Activated naive CD8-positive, alpha-beta T cell treated with anti-CD3 and anti-CD28 coated beads, Interleukin-2, amount 10 ng/mL, durations not matched to agents 7 days and 5 days (primary cell): ENCODE measurements at places on chromosomes 12 and 14.

DNA sequence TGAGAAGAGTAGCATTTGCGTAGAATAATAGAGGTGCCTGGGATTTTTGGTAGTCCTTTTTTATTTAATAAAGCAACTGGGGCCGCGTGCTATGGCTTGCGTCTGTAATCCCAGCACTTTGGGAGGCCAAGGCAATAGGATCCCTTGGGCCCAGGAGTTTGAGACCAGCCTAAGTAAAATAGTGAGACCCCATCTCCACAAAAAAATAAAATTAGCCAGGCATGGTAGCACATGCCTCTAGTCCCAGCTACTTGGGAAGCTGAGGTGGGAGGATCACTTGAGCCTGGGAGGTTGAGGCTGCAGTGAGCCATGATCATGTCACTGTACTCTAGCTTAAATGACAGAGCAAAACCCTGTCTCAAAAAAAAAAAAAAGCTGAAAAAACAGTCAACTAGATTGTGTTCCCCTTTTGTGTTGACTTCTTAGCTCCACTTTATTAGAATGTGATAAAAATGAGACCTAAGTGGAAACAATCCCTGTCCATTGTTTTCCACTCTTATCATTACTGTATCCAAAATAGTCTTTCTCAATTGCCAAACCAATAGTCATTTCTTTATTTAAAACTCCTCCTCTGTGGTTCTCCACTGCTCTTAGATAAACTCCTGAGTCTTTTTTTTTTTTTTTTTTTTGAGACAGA is 7.4 kb downstream of the PRKCH start:
- no peaks in the 10 kb centered on the region for H3K27me3 ChIP-seq
- peaks cover 59% of the 10 kb centered on the region for H3K4me1 ChIP-seq
- peaks cover 54% of the 10 kb centered on the region for H3K36me3 ChIP-seq
- peak overlapping the region; percentile 86 for H3K27ac ChIP-seq
- peak overlapping the region; percentile 99 for H3K4me3 ChIP-seq
- no peak for DNase-seq

DNA sequence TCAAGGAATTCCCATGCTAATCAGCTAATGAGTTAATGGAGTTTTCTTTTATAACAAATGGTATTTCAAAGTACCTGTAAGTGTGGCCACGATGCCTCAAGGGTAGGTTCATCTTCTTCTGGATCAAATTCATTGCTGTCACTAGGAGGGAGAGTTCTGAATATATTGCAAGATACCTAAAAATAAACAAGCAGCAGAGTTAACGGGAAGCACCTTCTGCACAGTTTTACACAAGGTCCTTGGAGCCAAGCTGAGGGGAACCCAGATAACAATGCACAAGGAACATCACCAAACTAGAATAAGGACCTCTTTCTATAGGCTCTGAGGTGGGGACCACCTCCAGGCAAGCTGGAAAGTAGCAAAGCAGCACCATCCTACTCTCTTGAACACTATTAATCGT is 103.2 kb upstream of the GPHB5 start:
- no peak overlapping the region for H3K4me3 ChIP-seq
- DNase-seq: no peak
- no peaks in the 10 kb centered on the region for H3K27me3 ChIP-seq
- peaks cover 14% of the 10 kb centered on the region for H3K36me3 ChIP-seq
- H3K27ac ChIP-seq: no peak overlapping the region

DNA sequence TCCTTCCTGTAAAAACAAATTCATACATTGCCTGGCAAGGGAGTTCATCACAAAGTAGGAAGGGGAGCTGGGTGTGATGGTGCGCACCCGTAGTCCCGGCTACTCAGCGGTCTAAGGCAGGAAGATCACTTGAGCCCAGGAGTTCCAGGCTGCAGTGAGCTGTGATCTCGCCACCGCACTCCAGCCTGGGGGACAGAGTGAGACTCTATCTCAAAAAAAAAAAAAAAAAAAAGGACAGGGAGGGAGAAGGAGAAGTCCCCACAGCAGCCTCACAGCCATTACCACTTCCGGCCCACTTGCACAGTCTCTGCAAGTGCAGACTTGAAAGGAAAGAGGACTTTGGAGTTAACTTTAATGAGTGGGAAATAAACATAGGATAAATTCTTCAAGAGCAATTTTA is 121.0 kb downstream of the FBXL14 start:
- H3K27me3 ChIP-seq: peaks cover 2% of the 10 kb centered on the region
- peak overlapping the region; percentile 53 for H3K27ac ChIP-seq
- DNase-seq: peak; percentile 51

DNA sequence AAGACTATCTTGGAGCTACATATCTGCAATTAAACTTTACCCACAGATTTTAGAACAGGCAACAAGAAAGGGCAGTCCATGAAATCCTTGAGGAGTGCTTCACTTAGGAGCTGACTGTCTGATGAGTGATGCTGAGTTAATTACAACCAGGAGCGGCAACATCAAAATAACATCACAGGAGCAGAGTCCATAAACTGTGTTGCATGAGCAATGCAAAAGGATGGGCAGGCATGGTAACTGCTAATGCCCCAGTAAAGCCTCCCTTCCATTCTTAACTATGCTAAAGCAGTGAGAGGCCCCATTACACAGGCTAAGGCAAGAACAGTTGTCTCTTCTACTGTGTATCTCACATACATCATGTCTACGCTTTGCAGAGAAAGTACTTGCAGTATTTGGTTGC is 156.6 kb downstream of the PAX9 start:
- no peaks in the 10 kb centered on the region for H3K36me3 ChIP-seq
- no peaks in the 10 kb centered on the region for H3K27me3 ChIP-seq
- DNase-seq: no peak
- H3K4me1 ChIP-seq: no peaks in the 10 kb centered on the region

DNA sequence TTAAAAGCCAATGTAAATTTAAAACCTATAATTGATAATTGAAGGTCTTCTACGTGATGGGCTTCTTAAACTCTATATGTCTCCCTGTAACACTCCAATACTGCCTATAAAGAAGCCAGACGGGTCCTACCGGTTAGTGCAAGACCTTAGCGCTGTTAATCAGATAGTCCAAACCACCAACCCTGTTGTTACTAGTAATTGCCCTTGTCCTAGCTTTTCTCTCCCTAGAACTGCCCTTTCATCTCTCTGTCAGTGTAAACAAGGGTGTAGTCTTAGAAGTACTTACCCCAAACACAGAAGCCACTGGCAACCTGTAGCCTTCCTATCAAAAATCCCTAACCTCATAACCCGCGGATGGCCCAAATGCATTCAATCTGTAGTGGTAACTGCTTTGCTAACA is 243.0 kb upstream of the DIO3 start:
- no peak overlapping the region for H3K4me3 ChIP-seq
- H3K4me1 ChIP-seq: no peaks in the 10 kb centered on the region
- DNase-seq: no peak
